ENCODE measurements at places on chromosomes 16 and 17.

DNA sequence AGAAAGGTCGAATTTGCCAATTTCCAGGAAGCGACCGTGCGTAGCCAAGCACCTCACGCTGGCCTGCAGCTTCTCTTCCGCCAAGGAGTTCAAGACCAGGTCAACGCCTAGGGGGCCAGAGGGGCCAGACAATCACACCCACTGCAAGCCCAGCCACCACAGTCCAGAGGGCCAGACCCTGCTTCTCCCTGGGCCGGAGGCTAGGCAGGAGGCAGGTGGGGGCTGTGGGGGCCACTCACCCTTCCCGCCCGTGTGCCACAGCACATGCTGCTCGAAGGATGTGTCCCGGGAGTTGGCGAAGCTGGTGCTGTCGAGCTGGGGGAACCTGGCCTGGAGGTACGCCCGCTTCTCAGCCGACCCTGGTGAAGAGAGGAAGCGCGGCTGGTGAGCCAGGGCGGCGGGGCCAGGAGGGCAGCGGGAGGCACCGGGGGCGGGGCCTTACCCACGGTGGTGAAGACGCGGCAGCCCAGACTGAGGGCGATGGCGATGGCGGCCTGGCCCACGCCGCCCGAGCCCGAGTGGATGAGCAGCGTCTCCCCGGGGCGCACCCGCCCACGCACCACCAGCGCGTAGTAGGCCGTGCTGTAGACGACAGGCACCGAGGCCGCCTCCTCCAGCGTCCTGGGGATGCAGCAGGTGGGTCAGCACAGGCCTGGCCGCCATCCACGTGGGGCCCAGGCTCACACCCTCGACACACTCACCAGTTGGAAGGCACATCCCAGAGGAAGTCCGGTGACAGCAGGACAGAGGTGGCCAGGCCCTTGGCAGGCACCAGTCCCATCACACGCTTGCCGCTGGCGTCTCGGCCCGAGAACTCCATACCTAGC is 14.3 kb downstream of the FASN start:
- H3K4me1 ChIP-seq = no peaks in the 10 kb centered on the region
- peaks cover 46% of the 10 kb centered on the region for H3K36me3 ChIP-seq
- no peak overlapping the region for H3K27ac ChIP-seq
- H3K4me3 ChIP-seq = no peak overlapping the region

DNA sequence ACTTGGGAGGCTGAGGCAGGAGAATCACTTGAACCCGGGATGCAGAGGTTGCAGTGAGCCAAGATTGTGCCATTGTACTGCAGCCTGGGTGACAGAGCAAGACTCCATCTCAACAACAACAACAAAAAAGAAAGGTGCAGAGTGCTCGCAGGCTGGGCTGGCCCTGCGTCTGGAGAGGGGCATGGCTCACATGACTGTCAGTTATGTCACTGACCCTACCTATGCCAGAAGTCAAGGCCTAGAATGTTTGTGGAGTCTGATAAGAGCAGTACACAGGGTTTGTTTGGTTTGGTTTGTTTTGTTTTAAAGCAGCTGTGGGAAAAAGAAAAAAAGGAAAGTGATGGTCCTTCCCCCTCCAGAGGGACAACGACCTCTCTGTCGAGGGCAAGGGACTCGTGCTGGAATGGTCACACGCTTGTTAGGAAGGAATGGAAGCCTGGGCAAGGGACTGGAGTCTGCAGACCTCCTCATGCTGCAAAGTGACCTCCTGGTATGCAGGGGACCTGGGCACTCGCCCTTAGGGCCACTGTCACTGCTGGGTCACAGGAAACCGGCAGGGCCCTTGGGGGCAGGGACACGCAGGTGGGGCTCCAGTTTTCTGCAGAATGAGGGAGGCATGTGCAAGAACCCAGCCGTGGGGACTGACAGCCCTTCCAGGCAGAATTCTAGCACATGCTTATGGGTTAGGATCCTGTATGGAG is 10.1 kb upstream of the OSGIN1 start:
- no peaks in the 10 kb centered on the region for H3K27me3 ChIP-seq
- no peak overlapping the region for H3K4me3 ChIP-seq
- H3K27ac ChIP-seq = no peak overlapping the region
- H3K4me1 ChIP-seq = no peaks in the 10 kb centered on the region

DNA sequence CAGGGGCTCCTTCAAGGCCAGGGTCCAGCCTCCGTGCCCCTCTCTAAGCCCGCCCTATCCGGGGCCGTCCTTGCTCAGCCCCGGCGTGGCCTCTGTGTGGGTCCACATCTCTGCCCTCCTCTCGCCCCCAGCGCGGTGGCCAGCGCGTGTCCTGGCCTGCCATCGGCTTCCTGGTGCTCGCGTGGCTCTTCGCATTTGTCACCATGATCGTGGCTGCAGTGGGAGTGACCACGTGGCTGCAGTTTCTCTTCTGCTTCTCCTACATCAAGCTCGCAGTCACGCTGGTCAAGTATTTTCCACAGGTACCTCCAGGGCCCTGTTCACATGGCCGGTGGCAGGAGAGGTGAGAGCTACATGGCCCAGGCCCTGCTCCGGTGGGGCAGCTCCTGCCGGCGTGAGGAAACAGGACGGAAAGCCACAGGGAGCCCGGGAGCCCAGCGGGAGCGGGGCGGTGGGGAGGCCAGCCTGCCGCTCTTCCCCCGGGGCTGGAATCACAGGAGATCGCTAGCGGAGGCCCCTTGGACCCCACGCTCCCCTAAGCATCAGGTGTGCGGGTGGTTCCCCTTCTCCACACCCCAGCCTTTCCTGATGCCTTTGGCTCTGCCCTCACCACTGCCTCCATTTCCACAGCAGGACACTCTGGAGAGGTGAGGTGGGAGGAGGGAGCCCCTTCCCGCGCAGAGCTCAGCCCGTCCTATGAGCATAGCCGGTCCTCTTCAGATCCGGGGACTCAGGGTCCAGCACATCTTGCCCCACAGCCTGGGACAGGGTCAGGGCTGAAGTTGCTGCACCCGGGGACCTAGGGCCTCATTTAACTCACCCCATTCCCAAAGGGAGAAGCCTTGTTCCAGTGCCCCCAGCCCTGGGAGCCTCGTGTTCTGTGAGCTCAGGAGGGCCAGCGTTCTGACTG is 10.2 kb downstream of the TAX1BP3 start:
- no peaks in the 10 kb centered on the region for H3K27me3 ChIP-seq
- no peak for DNase-seq

DNA sequence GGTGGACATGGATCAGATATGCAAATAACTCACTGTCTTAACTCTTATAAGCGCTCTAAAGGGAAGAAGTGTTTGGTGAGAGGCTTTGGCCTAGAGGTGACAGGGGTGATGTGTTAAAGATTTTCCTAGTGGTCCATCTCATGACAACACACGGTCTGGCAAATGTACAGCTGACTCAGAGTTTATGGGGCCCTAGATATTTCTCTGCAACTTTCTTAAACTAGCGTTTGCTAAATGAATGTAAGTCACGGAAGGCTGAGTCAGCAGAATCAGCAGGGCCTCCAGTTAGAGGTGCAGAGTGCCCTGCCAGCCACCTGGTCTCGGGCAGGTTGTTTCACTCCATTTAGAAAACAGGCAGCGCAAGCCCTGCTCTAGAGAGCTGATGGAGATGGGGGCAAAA is 40.1 kb downstream of the CLEC16A start:
- DNase-seq = no peak
- H3K27me3 ChIP-seq = no peaks in the 10 kb centered on the region
- H3K36me3 ChIP-seq = peaks cover 2% of the 10 kb centered on the region
- no peak overlapping the region for H3K4me3 ChIP-seq
- peaks cover 18% of the 10 kb centered on the region for H3K4me1 ChIP-seq

GRCh38 chr16:12544477-12545296 is 259.0 kb downstream of the CPPED1 start:
- H3K4me3 ChIP-seq = no peak overlapping the region
- no peak for DNase-seq
- no peaks in the 10 kb centered on the region for H3K27me3 ChIP-seq
- peaks cover 5% of the 10 kb centered on the region for H3K4me1 ChIP-seq
- no peak overlapping the region for H3K27ac ChIP-seq

- H3K27ac ChIP-seq = no peak overlapping the region
- peaks cover 6% of the 10 kb centered on the region for H3K4me1 ChIP-seq
- no peaks in the 10 kb centered on the region for H3K36me3 ChIP-seq
- DNase-seq = no peak
Observed at GRCh38 chr17:40909755-40910154, 24.7 kb upstream of the KRT20 start.

DNA sequence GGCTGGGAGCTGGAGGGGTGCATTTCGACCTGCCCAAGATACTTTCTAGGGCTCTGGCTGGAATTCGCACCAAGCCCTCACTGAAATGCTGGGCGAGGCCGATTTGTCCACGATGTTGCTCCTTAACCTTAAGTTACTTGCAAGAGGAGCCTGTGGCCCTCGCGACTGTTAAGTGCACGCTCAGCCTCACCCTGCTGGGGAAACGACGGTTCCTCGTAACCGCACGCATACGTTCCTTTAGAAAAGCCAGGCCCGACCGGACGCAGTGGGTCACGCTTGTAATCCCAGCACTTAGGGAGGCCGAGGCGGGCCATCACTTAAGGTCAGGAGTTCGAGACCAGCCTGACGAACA is 607 bp upstream of the NCOR1 start:
- H3K27me3 ChIP-seq = no peaks in the 10 kb centered on the region
- peak; percentile 78 for DNase-seq
- H3K4me1 ChIP-seq = peaks cover 42% of the 10 kb centered on the region

GRCh38 chr17:15972497-15972951 is 27.0 kb downstream of the ZSWIM7 start:
- no peak for DNase-seq
- H3K4me3 ChIP-seq = no peak overlapping the region
- H3K4me1 ChIP-seq = peaks cover 14% of the 10 kb centered on the region
- no peak overlapping the region for H3K27ac ChIP-seq

- no peak for DNase-seq
- peaks cover 2% of the 10 kb centered on the region for H3K4me1 ChIP-seq
- H3K27ac ChIP-seq = no peak overlapping the region
- no peaks in the 10 kb centered on the region for H3K27me3 ChIP-seq
- H3K36me3 ChIP-seq = no peaks in the 10 kb centered on the region
Observed at GRCh38 chr16:89183463-89183862, 11.9 kb downstream of the CDH15 start.

DNA sequence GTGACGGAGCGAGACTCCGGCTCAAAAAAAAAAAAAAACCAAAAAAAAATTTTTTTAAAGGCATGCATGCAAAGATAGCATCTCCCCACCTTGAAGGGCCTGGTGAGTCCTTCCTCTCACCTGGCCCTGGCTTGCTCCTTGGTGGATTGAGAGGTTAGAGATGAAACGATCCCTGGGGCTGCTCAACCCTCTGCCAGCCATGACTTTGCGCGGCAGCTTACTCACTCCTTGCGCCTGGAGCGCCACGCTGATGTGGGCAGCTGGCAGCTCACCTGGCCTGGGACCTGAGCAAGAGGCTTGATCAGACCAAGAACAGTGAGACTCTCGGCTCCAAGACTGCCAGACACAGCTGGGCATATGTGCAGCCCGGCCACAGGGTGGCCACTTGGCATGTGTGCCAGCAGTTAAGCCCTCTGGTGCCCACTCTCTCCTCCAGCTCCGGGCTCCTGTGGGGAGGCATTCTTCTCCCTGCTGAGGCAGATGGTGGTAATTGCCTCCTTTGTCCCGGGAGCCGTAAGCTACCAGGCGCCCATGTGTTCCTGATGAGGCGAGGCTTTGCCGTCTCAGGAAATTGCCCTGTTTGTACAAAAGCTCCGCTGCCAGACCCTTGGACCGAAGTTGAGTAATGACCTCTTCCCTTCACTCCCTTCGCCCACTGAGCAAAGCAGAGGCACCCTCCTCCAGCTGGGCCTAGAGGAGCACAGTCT is 5.1 kb upstream of the EVPL start:
- H3K27me3 ChIP-seq = no peaks in the 10 kb centered on the region
- no peak overlapping the region for H3K4me3 ChIP-seq
- peak; percentile 25 for DNase-seq
- H3K27ac ChIP-seq = no peak overlapping the region
- H3K4me1 ChIP-seq = no peaks in the 10 kb centered on the region
- H3K36me3 ChIP-seq = peaks cover 4% of the 10 kb centered on the region

DNA sequence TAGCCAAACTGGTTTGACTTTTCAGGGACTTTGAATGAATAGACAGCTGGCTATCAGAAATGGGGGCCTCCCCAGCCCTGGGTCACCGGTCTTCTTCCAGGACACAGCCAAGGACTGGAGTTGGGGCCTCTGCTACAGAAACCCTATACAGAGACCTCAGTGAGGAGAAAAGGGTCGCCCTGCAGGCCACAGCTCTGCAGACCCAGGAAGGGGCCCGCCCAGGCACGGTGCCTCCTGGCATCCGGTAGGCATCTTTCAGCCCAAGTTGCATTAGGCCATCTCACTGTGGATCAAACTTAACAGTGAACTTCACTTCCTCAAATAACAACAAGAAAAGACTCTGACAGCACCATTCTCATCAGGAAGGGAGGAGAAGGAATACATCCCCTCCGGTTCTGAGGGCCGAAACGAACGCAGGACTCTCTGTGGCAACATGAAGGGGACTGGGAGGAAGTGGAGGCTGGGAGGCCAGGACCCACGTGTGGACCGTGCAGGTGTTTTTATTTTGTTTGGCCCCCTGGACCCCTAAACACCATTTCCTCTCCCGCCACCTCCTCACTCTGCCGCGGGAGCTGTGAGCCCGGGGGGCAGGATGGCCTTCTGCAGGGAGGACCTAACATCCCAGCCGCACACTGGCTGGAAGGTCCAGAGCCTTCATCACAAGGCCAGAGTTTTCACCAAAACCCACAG is 7.2 kb downstream of the SLC38A10 start:
- H3K27ac ChIP-seq = no peak overlapping the region
- H3K4me3 ChIP-seq = no peak overlapping the region
- peaks cover 23% of the 10 kb centered on the region for H3K36me3 ChIP-seq

- peak overlapping the region; percentile 79 for H3K27ac ChIP-seq
- DNase-seq = no peak
Observed at GRCh38 chr17:79836972-79837887, 2.0 kb downstream of the CBX4 start.

DNA sequence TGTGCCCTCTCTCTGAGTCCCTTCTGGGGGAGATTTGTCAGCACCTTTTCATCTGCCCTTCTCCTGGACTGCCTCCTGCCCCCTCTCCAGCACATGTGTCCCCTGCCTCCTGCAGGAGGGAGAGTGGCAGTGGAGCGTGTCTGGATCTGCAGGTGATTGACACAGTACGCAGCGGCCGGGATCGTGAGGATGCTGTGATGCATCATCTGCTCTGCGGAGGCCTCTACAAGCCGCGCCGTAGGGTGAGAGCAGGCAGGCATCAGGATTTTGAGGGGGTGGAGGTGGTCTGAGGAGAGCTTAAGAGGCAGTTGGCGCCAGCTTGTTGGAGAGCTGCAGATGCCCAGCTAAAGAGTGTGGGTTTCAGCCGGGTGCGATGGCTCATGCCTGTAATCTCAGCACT is 10.9 kb downstream of the SLC9A5 start:
- H3K36me3 ChIP-seq = no peaks in the 10 kb centered on the region
- no peaks in the 10 kb centered on the region for H3K27me3 ChIP-seq
- H3K4me3 ChIP-seq = no peak overlapping the region
- no peaks in the 10 kb centered on the region for H3K4me1 ChIP-seq

GRCh38 chr17:80071116-80071841 is 30.1 kb upstream of the GAA start:
- H3K27me3 ChIP-seq = no peaks in the 10 kb centered on the region
- H3K27ac ChIP-seq = no peak overlapping the region
- H3K4me3 ChIP-seq = no peak overlapping the region
- H3K36me3 ChIP-seq = no peaks in the 10 kb centered on the region

GRCh38 chr16:2468725-2469398 is 2.2 kb upstream of the NTN3 start:
- no peak for DNase-seq
- no peak overlapping the region for H3K4me3 ChIP-seq
- peaks cover 51% of the 10 kb centered on the region for H3K27me3 ChIP-seq
- H3K36me3 ChIP-seq = no peaks in the 10 kb centered on the region

GRCh38 chr16:4495766-4496165 is 19.6 kb downstream of the HMOX2 start:
- no peaks in the 10 kb centered on the region for H3K4me1 ChIP-seq
- no peaks in the 10 kb centered on the region for H3K27me3 ChIP-seq
- no peak overlapping the region for H3K4me3 ChIP-seq
- no peak overlapping the region for H3K27ac ChIP-seq

GRCh38 chr16:88455610-88456355 is 2.7 kb downstream of the ZFPM1 start:
- peak overlapping the region; percentile 26 for H3K4me3 ChIP-seq
- peaks cover 2% of the 10 kb centered on the region for H3K4me1 ChIP-seq
- H3K27ac ChIP-seq = peak overlapping the region; percentile 76

Measured in common myeloid progenitor, CD34-positive (primary cell).